Activated CD8-positive, alpha-beta memory T cell treated with anti-CD3 and anti-CD28 coated beads, Interleukin-2, amount 50 U/mL, for 48 hours (primary cell): ENCODE measurements at places on chromosomes 7 and 10.

GRCh38 chr10:21807180-21807579 lies 196.3 kb downstream of the DNAJC1 start:
- no peak for DNase-seq

GRCh38 chr10:30384051-30384674 lies 35.1 kb upstream of the MTPAP start:
- DNase-seq, result no peak

GRCh38 chr10:3911713-3912442 lies 126.9 kb upstream of the KLF6 start:
- DNase-seq, result no peak

- DNase-seq, result no peak
These were observed 10.4 kb upstream of the WIPF3 start for GRCh38 chr7:29795696-29796580.

GRCh38 chr7:82732677-82733076 lies 289.1 kb upstream of the CACNA2D1 start:
- DNase-seq, result no peak

DNA sequence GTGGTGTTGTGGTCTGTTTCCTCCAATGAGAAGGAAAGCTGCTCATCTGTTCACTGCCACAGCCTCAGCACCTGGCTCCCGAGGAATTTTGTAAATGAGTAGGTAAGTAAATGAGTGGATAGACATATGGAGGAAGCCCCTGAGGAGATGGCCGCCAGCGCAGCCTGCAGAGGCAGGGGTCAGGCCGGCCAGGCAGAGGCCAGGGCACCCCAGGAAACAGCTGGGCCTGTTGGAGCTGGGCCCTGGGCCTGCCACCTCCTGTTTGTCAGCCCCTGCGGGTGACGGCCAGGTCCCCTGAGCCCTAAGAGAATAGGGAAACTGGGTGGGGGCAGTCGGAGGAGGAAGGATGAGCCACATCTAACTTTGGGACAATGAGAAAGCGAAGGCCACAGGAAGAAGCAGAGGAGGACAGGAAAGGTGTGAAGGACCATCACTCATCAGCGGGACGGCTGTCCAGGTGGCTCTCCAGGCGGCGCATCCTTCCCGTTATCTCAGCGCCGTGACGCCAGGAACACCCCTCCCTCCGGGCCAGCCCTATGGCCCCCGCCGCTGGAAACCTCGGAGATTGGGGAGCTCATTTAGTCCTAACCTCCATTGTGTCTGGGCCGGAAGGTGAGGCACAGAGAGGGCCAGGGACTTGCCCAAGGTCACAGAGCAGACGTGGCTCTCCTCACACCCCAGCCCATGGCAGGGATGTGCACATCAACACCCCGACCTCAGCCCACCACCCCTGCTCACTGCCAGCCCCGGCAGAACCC lies 142.3 kb upstream of the UNC5B start:
- no peak for DNase-seq

GRCh38 chr7:44720301-44720700 lies 28.3 kb upstream of the ZMIZ2 start:
- DNase-seq, result no peak

DNA sequence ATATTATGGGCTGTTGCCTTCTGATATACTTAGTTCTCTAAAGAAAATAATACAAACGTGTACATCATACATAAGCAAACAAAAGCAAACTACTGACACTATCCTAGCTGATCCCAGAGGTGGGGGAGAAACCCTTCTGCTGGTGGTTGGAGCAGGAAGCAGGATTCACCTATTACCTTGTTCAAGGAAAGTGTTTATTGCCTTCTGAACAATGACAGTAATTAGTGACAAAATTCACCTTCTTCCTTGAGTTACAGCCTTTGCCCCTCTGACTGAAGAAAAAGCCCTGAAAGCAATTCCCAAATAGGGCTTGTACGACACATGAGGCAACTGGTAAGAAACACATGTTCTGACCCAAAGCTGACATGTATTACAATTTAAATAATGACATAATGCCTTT lies 118.8 kb upstream of the AKR1E2 start:
- DNase-seq, result no peak

DNA sequence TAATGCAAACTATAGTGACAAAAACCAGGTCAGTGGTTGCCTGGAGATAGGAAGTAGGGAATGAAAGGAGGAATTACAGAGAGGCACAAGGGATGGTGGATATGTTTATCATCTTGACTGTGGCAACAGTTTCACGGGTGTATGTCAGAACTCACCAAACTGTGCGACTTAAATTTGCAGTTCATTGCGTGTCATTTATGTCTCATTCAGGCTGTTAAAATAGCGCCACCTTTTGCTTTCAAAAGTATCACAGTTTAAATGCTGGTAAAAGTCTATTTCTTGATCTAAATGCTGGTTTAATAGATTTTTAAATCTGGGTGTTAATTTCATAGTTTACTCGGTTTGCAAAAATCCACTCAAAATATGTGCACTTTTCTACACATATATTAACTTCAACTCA lies 51.0 kb downstream of the PTTG1IP2 start:
- no peak for DNase-seq

DNA sequence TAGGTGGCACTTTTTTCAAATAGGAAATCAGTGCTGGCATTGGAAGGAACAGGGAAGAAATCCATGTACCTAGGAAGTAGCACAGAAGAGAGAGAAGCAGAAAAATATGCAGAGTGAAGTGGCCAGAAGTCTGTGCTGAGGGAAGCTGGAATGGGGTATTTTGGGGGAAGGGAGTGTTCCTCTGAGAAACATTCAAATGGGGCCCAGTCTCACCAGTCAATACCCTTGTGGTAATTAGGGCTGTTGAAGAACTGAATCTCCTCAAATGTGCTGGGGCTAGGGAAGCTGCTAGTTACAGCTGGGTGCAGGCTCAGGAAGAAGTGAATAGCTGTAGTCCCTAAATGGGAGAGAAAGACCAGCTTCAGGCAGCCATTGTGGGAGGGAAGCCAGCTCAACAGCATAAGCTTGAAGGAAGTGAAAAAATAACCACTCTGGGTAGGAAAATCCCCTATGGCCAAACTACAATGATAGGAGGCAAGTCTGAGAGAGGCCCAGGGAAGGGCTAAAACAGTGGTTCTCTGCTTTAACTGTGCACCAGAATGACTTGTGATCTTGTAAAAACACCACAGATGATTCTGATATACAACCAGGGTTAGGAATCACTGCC lies 7.6 kb downstream of the NDST2 start:
- no peak for DNase-seq

DNA sequence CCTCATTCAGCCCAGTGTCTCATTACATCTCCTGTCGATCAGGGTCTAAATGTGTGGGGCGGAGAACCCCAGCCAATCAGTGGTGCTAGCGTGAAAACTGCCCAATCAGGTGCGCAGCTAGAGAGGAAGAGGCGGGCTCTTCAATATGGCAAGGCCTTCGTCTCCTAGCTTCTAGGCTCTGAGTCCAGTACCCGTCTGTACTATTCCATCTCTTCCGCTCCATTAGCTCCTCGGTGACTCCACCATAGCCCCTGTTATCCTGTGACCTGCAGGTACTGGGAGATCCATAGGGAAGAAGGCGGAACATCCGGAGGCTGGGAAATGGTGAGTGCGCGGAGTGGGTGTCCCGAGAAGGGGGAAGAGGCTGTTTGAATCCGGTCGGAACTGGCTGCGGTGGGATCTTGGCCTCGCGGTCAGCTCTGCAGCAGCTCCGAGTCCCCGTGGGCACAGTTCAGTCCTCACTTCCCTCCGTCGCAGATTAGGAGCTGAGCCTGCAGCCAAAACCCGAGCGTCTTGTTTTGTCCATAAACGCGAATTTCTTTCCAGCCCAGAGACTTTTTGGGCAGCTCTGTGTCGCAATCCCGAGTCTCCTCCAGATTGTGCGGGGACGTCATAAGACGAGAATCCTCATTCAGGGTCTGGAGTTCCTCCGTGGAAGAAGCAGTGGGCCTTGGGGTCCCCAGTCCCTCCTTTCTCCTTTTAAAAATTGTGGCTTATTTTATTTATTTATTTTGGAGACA lies at the start of gene ZNF727:
TSS of gene ZNF727 (plus strand) at position 134 of the 740 bp plus-strand sequence. CDS start at position 322, 188 bp downstream.
- DNase-seq, result no peak

GRCh38 chr10:94183666-94184264 lies 179.0 kb downstream of the NOC3L start:
- no peak for DNase-seq

GRCh38 chr7:134602881-134603451 lies 43.7 kb upstream of the BPGM start:
- no peak for DNase-seq

DNA sequence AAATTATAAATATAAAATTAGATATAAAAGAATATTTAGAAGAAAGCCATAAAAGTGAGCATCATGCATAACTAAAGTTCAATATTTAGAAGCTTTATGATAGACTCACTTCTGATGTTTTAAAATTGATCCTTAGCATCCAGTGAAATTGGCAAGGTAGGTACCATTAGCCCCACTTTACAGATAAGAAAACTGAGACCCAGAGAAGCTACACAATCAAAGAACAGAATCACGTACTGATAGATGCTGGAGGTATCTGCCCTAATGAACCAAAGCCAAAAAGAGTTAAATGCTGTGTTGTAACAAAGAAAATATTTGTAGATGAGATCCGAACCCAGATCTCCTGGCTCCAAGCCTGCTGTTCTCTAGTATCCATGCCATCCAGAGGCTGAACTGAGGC lies 42.6 kb upstream of the RAPGEF5 start:
- no peak for DNase-seq

DNA sequence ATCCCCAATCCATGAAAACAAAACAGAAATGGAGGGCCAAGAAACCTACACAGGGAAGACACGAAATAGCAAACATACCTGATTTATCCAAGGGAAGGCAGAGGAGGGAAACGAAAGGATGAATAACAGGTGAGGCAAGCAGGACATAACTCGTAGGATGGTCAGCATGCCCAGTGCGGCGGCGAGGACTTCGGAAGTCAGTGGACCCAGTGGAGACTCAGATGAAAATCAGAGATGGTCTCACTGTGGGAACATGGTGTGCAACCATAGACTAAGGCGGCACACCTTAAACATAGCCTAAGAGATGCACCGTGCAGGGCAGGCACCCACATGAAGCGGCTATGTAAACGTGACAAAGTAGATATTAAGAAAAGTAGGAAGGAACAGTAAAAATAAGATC lies 157.5 kb downstream of the MGMT start:
- DNase-seq, result no peak

- DNase-seq, result no peak
These were observed 13.5 kb downstream of the TNPO3 start for GRCh38 chr7:129041142-129042085.

DNA sequence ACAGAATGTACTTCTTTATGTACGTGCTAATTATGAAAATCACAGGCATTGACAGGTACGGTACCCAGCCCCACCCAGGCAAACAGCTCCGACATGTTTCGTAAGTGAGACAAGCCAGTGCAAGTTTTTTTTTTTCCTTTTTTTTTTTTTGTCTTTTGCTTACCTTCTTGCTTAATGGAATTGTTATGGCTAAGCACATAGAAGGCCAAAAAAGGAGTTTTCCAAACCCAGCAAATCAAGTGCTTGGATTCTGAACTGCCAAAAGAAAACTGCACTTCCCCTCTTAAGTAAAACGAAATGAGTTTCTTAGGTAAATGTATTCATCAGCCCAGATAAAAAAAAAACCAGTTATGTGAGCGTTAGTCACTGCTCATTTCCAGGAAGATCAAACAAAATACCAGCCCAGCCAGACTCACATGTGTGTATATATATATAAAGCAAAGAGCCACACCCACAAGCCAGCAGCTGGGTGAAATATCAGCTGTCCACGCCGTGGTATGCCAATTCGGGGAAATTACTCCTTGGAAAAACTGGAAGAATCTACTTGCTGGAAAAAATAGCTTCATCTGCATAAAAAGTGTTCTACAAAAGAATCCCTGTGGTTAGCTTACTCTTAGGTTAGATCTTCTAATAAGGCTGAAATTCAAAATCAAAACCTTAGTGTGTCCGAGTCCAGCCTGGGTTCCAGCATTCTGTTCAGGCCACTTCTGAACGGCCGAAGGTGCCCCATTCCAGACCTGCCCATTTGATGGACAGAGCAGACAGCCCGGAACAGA lies 8.0 kb downstream of the KLF6 start:
- peak; percentile 68 for DNase-seq

- DNase-seq, result no peak
These were observed 4.9 kb downstream of the HNRNPF start for GRCh38 chr10:43403911-43404703.

DNA sequence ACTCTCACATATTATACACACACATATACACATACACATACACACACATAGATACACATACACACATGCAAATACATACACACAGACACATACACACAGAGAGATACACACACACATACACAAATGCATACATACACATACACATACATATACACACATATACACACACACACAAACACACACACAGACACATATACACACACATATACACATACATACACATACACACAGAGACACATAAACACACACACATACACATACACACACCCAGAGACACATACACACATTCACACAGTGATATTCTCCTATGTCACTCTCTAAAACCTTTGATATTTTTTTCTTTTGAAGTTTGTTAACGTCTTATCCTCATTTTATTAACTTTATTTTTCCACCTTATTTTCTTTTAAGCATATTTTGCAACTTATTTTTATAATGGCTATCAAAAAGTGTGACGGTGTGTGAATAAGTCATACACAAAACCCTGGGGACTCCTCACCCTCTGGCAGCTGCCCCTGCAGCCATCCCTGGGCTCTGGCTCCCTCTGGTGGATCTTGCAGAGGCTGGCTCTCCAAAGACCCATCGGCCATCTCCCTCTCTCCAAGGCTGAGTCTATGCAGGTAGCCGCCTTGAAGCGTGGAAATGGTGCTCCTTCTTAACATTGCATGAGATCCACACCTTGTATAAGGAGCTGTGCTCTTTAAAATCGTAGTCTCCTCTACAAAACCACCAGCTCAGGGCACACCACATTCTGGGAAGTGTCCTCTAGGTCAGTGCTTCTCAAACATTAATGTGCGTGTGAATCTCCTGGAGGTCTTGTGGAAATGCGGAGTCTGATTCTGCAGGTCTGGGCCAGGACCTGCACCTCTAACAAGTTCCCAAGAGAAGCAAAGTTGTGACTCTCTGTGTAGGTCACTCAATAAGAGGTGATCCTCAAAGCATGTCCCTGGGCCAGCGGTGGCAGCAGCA lies 4.1 kb upstream of the C10orf120 start:
- peak; percentile 78 for DNase-seq

DNA sequence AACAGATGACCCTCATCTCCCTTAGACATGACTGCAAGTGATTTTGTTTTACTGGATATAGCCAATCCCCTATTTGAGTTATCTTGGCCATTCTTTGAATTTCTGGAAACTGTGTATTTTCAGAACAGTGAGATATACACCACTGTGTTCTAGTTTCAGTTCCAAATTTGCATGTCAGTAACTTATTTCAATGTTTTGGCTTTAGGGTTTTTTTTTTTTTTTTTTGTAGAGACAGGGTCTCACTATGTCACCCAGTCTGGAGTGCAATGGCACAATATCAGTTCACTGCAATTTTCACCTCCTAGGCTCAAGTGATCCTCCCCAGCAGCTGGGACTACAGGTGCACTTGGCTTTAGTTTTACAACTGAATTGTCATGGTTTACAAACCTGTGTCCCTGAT lies 67.2 kb downstream of the ATAD1 start:
- no peak for DNase-seq

- DNase-seq, result no peak
These were observed 82.4 kb upstream of the CHST15 start for GRCh38 chr10:124175701-124176348.

GRCh38 chr10:127945948-127946711 lies 39.2 kb downstream of the PTPRE start:
- DNase-seq, result no peak
